ENCODE measurements at places on chromosomes 3 and 15. TPM values are rescaled to one million over a fixed set of nuclear protein-coding genes. Genes with fewer than 3 reads are reported as not detected.

ANKRD34C gene
- 0.11 TPM for total RNA-seq

SCAANT1 gene
- total RNA-seq, result not detected

GP5 gene
- total RNA-seq, result not detected

SCN11A gene
- total RNA-seq, result 0.08 TPM

SUSD5 gene
- 2.8 TPM for total RNA-seq

- DNase-seq, result no peak
Measured at GRCh38 chr3:108218811-108219210, 3.4 kb downstream of the IFT57 start.

- DNase-seq, result no peak
Measured at GRCh38 chr15:51736069-51736468, 1.4 kb downstream of the LYSMD2 start.

GRCh38 chr3:24017305-24017704, 72.2 kb downstream of the NR1D2 start:
- DNase-seq, result no peak

DNA sequence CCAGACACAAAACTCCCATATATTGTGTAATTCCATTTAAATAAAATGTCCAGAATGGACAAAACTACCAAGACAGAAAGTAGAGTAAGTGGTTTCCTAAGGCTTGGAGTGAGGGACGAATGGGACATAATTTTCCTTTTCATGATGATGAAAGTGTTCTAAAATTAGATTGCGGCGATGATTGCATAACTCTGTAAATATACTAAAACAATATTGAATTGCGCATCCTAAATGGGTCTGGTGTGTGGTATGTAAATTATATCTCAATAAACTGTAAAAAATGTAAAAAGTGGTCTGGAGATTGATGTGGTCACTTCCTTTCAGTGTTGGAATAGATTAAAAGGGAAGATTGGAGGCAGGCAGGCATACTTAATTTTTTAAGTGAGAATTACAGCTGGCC, 105.9 kb upstream of the KCNAB1 start:
- DNase-seq, result no peak

- DNase-seq, result no peak
Measured at GRCh38 chr3:171704002-171704401, 106.3 kb downstream of the PLD1 start.

- no peak for DNase-seq
Measured at GRCh38 chr15:48119277-48119676, 1.5 kb upstream of the SLC24A5 start.

DNA sequence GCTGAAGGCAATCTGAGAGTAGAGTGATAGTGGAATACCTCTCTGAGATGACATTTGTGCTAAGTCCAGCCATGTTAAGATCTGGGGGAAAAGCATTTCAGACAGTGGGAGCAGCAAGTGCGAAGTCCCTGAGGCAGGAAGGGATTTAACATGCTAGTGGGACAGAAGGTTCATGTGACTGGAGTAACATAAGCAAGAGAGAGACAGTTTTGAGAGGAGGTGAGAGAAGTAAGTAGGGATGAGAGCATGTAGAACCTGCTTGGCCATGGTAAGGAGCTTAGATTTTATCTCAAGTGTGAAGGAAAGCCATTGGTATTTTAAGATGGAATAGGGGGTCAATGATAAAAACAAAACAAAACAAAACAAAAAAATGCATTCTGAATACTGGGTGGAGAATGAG, 358.6 kb upstream of the KCNH8 start:
- DNase-seq, result no peak

Measured in Right ventricle myocardium inferior (tissue), 1 donor.